ENCODE measurements at places on chromosomes 3 and 15. TPM values are rescaled to one million over a fixed set of nuclear protein-coding genes. Genes with fewer than 3 reads are reported as not detected.

GRCh38 chr3:58021072-58021959, 13.1 kb downstream of the FLNB start:
- DNase-seq, result no peak

GRCh38 chr15:51103330-51103729, 8.6 kb upstream of the TNFAIP8L3 start:
- no peak for DNase-seq

- DNase-seq, result no peak
Observed at GRCh38 chr15:73017987-73018386, 34.3 kb upstream of the NEO1 start.

DNA sequence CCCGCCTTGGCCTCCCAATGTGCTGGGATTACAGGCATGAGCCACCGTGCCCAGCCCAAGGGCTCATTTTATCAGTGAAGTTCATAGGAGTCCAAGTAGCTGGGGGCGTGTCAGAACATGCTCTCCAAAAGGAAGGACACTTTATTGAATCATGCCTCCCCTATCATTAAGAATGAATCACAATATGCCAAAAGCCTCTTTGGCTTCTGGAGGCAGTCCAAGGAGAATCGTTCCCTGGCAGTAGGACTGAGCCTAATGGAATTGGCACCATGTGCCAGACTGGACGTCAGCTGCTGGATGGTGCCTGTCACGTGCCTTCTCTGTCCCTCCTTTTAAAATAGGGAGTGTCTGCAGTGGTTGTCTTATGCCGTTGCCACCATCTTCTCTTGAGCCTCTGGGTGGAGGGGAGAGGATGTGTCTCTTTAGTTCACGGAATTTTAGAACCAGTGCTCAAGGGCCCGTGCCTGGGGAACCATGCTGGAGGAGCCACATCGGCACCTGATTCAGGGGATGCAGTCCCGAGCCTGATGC, 234.7 kb upstream of the LYSMD4 start:
- DNase-seq, result no peak

- no peak for DNase-seq
Observed at GRCh38 chr3:54232618-54233017, 110.3 kb downstream of the CACNA2D3 start.

DNA sequence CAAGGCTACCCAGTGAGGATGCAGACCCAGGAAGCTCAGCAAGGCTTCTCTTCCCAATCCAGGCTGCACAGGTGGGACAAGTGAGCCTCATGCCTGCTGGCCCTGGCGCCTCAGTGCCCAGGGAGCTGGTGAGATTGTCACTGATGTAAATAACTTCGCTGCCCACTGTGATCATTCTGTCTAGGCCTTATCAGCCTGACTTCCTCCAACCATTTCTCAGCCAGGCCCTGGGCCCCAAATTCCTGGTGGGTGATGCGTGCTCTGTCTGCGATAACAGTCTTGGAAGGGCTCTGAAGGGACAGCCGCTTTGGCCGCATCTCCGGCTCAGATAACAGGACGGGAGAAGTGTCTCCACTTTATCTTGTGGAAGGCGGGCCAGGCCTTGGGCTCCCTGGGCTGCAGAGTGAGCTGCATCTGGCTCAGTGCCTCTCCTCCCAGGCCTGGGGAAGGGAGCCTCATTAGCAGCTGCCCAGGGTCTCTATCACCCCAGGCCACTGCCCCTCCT, 2.2 kb upstream of the FBLN2 start:
- DNase-seq, result no peak

DNA sequence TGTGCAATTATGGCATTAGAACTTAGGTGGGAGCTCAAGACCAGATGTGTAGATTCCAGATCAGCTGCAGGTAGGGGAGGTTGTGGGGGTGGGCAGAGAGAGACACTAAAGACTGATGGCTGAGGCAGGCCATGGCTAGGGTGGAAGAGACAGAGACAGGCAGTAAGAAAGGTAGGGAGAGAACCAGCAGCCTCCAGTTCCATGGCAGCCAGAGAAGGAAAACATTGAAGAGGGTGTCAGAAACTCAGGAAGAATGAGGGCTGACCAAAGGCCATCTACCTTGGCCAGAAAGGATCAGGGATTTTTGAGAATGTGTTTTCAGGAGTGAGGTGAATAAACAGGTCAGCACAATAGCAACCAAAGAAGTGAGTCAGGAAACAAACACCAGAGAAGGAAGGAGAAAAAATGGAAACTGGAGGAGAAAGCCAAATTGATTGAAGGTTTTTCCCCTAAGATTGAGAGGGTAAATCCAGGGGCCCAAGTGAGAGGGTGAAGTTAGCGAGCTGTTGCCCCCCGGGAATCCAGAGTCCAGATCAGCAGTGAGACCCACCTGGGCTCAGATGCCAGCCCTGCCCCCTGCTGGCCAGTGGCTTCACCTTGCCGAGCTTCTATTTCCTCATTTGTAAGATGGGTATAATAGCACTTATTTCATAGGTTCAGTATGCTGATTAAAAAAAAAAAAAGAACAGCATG, 41.0 kb downstream of the ABHD2 start:
- no peak for DNase-seq

GRCh38 chr3:160200353-160200752, 24.9 kb upstream of the C3orf80 start:
- no peak for DNase-seq

DNA sequence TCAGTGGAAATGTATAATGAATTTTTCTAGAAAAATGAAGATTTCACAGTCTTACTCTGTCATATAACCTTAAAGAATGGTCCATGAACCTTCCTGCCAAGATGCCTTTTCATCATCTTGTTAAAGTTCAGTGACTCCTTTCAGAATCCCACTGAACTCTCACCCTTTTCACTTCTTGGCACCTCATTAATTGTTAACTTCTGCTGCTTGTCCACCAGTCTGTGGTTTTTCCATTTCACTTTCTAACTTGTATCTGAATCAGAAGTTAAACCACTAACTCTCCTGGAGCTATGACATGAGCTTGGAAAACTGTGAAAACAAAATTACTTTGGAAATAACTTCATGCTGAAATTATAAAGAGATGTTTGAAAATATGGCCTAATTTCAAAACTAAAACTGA, 281.2 kb upstream of the ALCAM start:
- DNase-seq, result no peak

- no peak for DNase-seq
Observed at GRCh38 chr15:33971811-33972210, 3.5 kb downstream of the CHRM5 start.

DNA sequence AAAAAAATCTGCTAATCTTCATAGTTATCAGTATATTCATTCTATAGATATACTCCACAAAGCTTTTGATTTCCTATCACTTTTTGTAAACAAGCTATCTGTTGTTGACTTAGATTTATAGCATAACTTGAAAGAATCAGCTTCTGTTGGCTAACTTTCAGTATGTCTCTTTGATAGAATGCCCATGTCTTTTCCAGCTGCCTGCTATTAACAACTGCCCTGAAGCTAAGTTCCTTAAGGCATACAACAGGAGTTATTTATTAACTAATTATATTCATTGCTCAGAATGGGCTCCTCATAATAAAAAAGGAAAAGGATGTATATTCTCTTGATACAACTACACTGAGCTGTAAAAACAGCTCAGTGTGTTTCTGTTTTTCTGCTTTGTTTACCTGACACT, 293.9 kb downstream of the TUSC7 start:
- DNase-seq, result no peak

GRCh38 chr3:196321162-196321561, 3.1 kb upstream of the DYNLT2B start:
- no peak for DNase-seq

DNA sequence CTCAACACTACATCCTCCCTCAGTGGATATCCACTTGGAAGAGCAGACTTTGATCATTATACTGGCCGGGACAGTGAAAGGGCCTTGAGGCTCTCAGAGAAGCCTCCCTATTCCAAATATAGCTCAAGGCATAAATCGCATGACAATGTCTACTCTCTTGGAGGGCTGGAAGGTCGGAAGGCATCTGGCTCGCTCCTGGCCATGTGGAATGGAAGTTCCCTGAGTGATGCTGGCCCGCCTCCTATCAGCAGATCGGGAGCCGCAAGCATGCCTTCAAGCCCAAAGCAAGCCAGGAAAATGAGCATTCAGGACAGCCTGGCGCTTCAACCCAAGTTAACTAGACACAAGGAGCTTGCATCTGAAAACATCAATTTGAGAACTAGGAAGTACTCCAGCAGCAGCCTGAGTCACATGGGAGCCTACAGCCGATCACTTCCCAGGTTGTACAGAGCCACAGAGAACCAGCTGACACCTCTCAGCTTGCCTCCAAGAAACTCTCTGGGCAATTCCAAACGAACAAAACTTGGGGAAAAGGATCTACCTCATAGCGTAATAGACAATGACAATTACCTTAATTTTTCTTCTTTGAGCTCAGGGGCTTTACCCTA, 25.4 kb downstream of the PHLDB2 start:
- no peak for DNase-seq

DNA sequence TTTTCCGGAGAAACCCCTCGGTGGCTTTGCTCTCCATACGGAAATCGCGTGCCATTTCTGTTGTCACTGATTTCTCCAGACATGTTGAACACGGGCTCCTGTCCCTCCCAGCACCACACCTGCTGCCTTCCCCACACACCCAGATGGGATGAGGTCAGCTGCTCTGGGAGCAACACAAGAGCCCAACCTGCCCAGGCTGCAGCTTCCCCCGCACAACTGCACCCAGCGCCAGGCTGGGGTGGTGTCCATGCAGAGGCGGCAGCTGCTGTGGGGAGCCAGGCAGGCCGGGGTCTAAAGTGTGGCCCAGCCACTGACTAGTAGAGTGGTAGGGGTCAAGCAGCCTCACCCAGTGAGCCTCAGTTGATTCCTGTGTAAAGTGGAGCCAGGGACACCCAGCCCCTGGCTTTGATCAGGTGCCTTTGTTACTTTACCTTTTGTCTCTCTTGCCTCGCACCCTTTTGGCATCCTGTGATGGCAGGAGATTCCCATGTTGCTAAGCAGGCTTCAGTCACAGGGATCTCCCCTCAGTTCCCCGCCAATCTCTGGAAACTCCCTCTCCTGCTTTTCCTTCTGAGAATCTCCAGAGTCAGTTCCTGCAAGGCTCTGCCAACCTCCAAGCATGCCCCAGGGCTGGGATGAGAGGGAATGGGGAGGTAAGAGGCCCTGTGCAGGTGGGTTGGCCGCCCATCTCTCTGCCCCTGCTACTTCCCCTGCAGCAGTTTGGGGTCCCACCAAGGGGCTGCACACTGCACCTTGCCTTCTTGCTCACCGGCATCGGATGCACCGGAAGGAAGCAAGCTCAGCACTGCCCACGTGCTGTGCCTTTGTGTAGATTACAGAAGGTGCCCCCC, 91.8 kb upstream of the ALDH1A3 start:
- no peak for DNase-seq

The ARPC4 gene
- 154 TPM for polyA plus RNA-seq

The CLDN1 gene
- polyA plus RNA-seq, result 80.9 TPM

The CX3CR1 gene
- 4.8 TPM for polyA plus RNA-seq

The NR2E3 gene
- polyA plus RNA-seq, result 0.18 TPM

The IRAK2 gene
- 0.69 TPM for polyA plus RNA-seq

The CP gene
- 0.69 TPM for polyA plus RNA-seq
